ENCODE measurements at places on chromosomes 3 and 15.
A peak's percentile ranks its signal among the peaks of the same experiment; 100 is the strongest.

GRCh38 chr15:68485721-68486360 lies 53.9 kb upstream of the ITGA11 start:
- no peak for DNase-seq

GRCh38 chr3:191648787-191649186 lies 187.8 kb downstream of the PYDC2 start:
- no peak for DNase-seq

- no peak for DNase-seq
These were observed 7.9 kb downstream of the NBEAL2 start for GRCh38 chr3:46987319-46987742.

GRCh38 chr3:170714562-170715535 lies 129.0 kb upstream of the SLC7A14 start:
- no peak for DNase-seq

GRCh38 chr15:65032801-65033537 lies 3.5 kb upstream of the MTFMT start:
- DNase-seq: peak; percentile 56

- no peak for DNase-seq
These were observed 22.6 kb downstream of the STARD5 start for GRCh38 chr15:81301385-81301784.

DNA sequence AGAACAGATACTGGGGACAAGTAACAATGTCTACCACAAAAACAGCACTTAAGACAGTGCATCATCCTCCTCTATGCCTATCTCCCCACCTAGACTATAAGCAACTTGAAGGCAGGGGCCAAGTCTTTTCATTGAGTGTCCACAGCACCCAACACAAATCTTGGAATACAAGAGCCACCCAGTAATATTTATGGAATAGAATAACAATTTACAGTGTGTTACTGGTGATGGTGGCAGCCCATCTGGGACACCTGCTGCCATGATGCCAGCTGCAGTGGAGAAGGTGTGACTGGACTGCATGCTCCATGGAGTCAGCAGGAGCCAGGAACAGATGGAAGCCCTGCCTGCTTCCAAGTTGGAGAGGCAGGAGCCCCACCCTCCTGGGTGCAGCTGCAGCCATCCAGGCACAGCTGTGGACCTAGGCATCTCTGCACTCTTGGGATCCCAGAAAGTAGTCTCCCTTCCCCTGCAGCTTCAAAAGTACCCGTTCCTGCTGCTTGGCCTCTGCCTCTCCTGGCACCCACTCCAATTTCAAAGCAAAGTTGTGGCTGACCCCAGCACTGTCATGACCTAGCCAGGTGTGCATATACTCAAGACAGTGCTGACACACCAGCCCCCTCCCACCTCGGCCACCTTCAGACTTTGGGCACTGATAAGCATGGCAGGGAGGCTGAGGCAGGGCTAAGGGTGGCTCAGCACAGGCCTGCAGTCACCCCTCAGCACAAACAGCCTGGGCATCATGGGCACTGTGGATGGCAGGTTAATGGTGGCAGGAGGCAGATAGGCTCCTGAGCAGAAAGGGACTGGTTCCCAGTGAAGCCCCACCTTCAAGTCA lies 94.5 kb downstream of the TPRA1 start:
- no peak for DNase-seq

DNA sequence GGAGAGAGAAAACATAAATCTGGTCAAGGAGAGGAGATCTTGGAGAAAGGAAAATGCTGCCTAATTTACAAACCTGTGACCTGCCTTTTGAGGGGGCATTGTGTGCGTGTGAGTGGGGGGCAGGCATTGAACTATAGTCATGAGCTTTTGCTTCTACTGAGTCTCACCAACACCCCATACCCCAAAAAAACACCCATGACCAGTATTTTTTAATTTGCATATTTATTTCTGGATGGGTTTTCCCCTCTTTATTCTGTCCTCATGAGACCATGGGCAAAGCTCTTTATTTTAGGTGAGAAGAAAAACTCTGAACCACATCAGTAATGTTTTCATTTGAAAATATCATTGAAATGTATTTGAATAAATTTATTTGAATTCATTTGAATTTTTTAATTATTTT lies 20.6 kb downstream of the CD80 start:
- no peak for DNase-seq

DNA sequence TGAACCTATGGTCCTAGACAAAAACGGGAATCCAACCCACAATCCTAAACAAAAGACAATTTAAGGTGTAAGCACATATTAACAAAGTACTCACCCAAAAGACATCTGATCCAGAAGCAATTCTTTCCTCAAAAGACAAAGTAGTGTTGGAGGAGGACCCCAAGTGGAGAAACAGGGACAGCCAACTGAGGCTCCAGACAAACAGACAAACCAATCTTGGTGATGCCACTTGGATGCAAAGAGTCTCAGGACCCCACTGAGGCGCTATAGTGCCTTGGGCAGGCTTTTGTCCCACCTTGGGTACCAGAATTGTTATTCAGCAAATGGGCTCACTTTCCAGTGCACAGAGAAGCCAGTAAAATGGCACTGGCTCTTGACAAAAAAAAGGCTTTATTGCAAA lies 613.8 kb downstream of the DIPK2A start:
- no peak for DNase-seq

DNA sequence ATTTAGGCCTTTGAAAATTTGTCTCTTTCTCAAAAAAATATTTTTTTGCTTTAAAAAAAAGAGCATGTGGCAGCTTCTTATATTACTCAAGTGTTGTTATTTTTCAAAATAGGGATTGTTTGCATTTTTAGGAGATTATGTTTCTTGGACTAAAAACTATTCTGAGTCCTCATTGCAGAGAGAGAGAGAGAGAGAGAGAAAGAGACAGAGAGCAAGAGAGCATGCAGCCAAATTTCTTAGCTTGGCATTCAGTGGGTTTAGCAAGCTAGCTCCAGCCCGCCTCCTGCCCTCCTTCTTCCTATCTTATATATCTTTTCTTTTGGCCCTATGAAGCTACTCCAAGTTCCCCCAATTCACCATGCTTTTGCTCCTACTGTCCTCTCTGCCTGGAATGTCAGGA lies 55.7 kb downstream of the CEMIP start:
- DNase-seq: no peak

- DNase-seq: peak; percentile 34
These were observed 88.4 kb downstream of the APBA2 start for GRCh38 chr15:28974142-28974541.

DNA sequence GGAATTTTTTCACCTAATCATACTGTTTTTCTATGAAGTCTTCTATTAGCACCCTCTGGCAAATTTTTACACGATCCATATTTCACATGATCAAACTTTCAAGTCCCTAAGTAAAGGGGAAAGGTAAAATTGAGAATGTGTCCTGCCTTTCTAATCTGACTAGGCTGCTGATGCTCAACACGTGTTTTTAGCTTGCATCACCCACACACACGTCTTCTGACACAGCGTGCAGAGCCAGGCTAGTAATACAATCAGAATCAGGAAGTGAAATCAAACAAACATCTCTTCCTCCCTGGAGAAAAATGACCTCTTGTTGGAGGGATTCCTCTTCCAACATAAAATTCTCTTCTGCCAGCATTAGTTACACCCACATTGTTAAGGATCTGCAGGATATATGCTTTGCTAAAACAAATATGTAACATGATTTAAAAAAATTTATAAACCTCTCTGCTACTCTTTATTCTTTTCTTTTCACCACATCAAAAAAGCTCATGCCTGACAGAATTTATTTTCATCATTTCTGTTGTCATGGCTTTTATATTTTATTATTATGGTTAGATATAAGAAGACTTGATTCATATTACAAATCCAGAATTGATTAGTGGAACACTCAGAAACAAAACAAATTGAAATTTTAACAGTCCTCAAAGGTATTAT lies 122.4 kb downstream of the RAP2B start:
- DNase-seq: peak; percentile 25

DNA sequence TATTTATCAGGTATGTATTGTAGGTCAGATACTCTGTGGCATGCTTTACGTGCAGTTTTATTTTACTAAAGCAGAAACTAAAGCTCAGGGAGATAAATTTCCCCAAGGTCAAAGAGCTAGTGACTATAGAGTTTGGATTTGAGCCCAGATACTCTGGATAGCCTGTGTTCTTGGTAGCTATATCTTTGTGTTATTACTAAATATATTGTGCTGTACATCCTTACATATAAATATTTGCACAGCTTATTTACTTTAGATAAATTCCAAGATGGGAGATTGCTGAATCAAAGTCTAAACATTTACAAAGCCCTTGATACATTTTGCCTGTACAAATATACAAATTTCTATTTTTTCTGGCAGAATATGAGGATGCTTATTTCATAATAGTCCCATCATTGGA lies 660.9 kb upstream of the NAALADL2 start:
- no peak for DNase-seq

- DNase-seq: no peak
These were observed at the start of gene HHLA2 for GRCh38 chr3:108296239-108296638. Gene HHLA2 (plus strand): TSS chr3:108296548. CDS start chr3:108351814, 55,266 bp downstream.

- no peak for DNase-seq
These were observed 30.5 kb downstream of the DPH3 start for GRCh38 chr3:16234281-16234680.

- no peak for DNase-seq
These were observed 171.8 kb upstream of the WNT5A start for GRCh38 chr3:55658690-55659562.

- no peak for DNase-seq
These were observed 46.3 kb downstream of the ZIC4 start for GRCh38 chr3:147360051-147360439.

- DNase-seq: no peak
These were observed 38.4 kb upstream of the RBP1 start for GRCh38 chr3:139577909-139578308.

DNA sequence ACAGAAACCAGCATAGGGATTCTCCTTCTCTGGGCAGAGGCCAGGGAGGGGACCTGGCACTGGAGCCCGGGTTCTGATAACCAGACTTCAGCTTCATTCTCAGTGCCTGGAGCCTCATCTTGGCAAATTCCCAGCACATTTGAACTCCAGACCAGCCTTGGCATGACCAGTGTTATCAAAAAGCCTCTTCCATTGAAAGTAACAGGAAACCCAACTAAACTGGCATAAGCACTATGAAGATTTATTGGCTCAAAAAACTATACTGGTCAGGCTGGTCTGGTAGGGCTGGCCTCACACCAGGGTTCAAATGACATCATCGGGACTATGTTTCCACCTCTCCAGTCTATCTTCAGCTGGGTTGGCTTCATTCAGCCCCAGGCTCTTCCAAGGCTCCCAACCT lies 48.1 kb upstream of the THUMPD3 start:
- no peak for DNase-seq

- DNase-seq: no peak
These were observed 183.3 kb upstream of the DCBLD2 start for GRCh38 chr3:99084826-99085225.

DNA sequence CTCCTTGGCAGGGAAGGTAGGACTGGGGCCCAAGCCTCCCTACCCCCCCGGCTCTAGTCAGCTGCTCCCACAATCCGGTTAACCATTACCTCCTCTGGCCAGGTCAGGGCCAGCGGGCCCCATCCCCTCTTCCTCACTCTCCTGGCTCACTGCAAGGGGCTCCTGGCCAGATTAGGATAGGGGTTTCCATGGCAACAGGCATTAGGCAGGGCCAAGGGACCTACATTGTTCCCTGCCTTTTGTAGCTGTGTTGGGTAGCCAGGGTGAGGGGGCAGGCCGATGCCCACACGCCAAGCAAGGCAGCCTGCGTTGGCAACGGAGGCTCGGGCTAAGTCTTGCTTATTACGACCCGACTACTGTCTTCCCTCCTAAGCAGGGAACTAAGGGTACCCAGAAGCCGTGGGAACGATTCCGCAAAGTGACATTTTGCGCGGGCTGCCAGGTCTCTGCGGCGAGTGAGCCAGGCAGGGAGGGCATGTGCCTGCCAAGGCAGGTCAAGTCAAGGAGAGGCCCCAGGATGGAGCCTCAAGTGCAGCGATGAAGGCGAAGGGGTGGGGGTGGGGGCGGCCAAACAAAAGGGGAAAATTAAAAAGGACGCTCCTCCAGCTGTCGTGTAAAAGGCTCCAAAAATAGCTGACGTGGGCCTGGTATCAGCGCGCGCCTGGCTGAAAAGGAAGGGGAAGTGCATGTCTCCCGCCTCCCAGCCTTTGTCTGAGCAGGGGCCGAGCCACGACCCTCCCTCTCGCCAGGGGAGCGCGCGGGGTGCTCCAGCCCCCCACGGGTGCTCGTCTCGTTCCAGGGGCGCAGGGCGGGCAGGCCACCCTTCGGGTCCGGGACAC lies 919 bp downstream of the IDH2 start:
- peak; percentile 43 for DNase-seq

GRCh38 chr3:105812194-105812586 lies 56.6 kb downstream of the CBLB start:
- DNase-seq: no peak

GRCh38 chr3:152474585-152474984 lies 205.9 kb downstream of the MBNL1 start:
- DNase-seq: no peak

- DNase-seq: peak; percentile 80
These were observed 119.8 kb downstream of the ADCY5 start for GRCh38 chr3:123328851-123329635.

DNA sequence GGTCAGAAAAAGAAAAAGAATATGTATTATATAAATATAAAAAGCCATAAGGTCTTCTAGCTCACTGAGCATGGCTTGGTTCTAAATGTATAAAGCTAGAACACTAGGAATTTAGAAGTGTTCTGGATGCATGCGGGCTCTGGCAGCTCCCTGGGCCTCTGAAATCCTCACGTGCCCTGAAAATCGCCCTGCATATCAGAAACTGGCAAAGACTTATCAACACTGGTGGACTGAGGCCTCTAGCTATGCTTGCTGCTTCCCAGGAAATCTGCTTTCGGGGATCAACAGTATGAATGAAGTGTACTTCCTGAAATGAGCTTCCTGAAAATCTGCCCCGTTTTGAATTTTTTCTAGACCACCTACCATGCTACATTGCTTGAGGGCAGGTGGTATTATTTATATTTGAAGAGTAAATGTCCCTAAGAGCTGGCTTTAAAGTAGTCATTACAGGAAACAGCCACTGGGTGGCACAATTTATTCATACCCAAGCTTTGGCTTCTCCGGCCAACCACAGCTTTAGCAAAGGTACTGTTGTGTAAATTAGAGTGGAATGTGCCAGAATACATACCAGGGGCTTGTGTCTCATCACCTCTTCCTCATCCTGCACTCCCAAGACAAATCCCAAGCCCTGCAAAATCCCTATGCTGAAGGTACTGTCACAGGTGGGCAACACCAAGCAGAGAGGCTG lies 17.7 kb downstream of the CRTAP start:
- DNase-seq: peak; percentile 12

DNA sequence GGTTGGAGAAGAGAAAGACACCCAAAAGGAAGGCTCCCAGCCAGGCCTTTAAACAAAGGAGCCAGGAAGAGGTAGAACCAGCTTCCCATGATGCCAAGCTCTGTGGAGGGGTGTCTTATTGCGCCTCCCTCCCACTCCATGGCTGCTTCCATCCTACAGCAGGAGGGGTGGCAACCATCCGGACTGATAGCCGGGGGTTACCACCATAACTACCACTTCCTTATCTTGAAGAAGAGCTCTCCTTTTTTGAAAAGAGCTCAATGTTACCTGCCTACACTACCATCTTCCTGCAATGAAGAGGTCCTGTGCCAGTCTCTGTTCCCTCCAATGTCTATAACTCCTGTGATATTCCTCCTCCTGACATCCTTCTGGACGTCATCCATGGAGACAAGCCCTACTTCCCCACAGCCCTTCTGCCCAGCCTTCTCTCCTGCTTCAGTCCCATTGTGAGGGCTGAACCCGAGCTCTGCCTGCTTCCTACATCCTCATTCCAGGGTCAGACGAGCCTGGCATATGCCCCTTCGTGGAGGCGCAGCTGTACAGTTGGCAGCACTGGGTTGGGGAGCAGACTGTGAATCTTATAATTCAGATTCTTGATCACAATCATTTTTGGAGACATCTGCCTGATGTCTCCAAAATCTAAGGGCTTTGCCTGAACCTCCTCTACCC lies 8.5 kb downstream of the CCDC9B start:
- DNase-seq: no peak
